ENCODE measurements at places on chromosomes 2 and 18. TPM values are rescaled to one million over a fixed set of nuclear protein-coding genes. Genes with fewer than 3 reads are reported as not detected.

DNA sequence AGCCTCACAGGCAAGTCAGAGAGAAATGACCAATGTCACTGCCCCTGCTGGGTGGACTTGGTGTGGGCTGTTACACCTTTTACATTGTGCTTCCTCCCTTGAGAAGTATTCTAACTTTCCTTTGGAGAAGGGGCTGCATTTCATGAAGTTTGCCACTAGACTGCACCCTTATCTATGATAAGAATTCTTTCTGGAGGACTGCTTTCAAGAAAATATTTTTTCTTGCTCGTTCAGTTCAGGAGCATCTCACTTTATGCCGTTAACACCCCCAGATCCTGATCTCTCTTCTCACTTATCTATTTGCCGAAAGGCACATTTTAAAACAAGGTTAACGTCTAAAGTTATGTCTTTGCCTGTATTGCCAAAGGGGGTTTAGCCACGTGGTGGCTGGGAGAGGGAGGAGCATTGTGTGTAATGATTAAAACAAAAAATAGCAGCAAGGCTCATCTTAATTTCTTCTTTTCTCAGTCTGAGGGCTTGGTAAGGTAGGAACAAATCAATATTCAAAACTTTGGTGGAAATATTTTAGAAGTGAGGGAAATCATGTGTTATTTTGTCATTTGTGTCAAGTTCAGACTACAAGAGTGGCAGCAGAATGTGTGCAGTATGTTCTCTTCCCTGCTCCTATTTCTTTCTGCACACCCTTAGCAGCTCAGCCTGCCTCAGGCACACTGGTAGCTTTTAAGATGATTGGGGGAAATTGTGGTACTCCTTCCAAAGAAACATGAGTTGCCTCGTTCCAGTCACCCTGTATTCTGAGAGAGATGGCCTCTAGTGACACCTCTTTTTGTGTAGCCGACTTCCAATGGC is 1.6 kb upstream of the IGFBP5 start:
- peak; percentile 43 for DNase-seq

GRCh38 chr2:46720592-46721185 is 194.9 kb downstream of the MCFD2 start:
- peak; percentile 35 for DNase-seq

DNA sequence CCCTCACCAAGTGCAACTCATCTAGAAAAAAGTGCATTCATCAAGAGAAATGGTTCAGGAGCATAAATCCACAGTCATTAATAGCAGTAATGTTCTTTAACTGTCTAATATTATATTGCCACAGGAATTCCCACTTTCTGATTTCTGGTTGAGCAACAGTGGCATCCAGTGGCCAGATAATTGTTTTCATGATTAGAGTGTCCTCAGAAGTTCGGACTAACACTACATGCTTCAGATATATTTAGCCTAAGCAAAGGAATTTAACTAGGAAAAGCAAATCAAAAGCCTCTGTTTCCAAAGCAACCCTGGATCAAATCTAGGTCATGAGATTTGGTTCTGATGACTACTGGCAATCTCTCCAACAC is 9.8 kb upstream of the ERBB4 start:
- peak; percentile 34 for DNase-seq

- no peak for DNase-seq
Measured at GRCh38 chr18:9571546-9571945, 42.8 kb downstream of the PPP4R1 start.

DNA sequence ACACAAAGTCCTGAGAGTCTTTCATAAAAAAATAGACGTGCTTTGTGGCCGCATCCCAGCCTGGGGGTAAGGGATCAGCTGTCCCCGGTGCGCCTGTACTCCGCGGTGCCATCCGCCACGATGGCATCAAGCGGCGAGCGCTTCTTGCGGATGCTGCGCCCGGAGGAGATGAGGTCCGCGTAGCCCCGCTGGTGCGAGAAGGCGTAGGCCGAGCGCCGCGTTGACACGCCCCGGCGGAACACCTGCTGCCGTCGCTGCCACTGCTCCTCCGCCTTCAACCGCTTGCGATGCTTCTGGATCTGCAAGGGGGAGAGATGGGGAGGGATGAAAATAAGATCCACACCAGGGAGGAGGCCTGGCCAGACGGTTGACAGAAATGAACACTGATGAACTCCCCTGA is 26.8 kb upstream of the NARS1 start:
- no peak for DNase-seq

- DNase-seq: peak; percentile 27
Measured at GRCh38 chr2:85250045-85250444, 77.7 kb downstream of the TGOLN2 start.

DNA sequence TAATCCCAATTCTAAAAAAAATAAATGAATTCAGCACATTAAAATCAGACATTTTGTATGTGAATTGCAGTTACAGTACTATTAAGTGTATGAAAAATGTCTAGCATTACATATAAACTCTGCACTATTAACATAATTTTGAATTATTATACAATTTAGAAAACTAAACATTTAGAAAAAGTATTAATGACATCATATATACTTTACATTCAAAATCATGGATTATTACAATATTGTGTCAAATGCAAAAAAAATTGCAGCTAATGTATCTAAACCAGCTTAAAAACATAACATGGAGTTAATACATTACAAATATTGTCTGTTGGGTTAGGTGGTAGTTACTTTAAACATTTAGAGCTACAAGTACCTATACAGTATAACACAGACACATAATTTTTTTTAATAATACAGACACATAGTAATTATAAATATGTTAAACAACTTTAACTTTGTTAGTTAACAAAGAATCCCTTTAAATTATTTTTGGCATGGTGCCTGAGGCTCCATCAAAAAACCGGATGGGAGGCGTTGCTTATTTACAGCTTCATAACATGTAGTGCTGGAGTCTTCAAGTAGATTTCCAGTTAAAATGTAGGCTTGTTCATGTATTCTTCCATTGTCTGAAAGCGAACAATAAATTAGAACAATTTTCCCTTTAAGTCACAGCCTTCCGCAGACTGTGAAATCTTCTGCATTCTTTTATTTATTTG is 79.1 kb downstream of the AP1S3 start:
- no peak for DNase-seq

GRCh38 chr2:145137901-145138300 is 618.0 kb upstream of the ZEB2 start:
- DNase-seq: no peak

GRCh38 chr2:207138627-207139297 is 27.0 kb downstream of the KLF7 start:
- DNase-seq: no peak

DNA sequence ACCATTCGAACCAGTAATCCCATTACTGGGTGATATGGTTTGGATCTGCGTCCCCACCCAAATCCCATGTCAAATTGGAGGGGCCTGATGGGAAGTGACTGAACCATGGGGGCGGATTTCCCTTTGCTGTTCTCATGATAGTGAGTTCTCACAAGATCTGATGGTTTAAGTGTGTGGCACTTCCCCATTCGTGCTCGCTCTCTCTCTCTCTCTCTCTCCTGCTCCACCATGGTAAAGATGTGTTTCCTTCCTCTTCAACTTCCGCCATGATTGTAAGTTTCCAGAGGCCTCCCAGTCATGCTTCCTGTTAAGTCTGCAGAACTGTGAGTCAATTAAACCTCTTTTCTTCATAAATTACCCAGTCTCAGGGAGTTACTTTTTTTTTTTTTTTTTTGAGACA is 62.6 kb downstream of the NBAS start:
- no peak for DNase-seq

DNA sequence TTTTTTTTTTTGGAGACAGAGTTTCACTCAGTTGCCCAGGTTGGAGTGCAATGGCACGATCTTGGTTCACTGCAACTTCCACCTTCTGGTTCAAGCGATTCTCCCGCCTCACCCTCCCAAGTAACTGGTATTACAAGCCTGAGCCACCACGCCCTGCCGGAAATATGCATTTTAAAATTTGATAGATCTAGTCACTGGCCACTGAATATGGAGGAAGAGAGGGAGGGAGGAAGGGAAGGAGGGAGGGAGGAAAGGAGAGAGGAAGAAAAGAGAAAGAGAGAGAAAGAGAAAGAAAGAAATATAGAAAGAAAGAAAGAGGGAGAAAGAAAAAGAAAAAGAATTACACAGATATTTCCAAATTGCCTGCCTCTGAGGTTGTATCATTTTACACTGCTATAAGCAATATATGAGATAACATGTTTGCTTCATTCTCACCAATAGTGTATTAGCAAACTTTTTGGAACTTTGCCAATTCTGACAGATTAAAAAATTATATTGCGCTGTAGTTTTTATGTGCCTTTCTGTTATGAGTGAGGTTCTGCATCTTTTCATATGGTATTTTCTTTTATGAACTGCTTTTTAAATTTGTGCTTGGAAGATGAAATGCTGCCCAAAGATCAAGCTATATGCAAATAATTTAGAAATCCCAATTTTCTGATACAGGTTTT is 161.2 kb upstream of the MAP3K20 start:
- DNase-seq: no peak

DNA sequence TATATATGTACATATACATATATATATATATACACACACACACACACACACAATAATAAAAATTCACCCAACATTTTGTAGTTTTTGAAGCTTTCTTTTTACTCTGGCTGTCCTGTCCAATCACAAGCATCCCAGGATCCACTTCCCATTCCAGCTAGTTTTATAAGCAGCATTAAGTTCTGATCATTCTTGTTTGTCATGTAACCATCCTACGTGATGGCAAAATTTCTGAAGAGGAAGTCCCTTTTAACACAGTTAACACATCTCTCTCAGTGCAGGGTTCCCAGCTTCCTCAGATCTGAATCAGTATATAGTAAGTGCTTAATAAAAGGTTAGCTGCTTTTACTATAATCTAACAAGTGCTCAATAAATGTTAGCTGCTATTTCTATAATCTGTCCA is 26.4 kb downstream of the MYOM1 start:
- no peak for DNase-seq

GRCh38 chr2:226088366-226088674 is 688.8 kb downstream of the NYAP2 start:
- DNase-seq: no peak

- DNase-seq: no peak
Measured at GRCh38 chr2:127941461-127941860, 55.7 kb upstream of the AMMECR1L start.

GRCh38 chr2:54330926-54331835 is 75.2 kb upstream of the TSPYL6 start:
- DNase-seq: no peak

GRCh38 chr2:43288417-43289305 is 62.3 kb upstream of the ZFP36L2 start:
- no peak for DNase-seq

GRCh38 chr18:567122-567521 is 13.1 kb upstream of the CETN1 start:
- DNase-seq: no peak

DNA sequence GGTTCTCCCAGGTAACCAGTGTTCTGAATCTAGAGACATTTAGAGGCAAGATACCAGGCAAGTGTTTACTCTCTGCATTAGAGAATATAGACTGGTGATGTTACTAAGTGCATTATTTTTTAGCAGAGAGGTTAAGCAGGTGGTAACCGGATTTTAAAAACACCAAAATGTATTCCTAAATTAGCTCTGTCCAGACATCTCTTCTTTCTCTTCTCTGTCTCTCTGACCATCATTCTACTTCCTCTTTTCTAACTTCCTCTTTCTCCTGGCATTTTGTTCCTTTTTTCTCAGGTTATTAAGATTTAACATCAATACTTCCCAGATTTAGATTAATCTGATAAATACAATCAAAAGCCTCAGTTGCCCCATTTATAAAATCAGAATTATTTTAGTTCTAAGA is 31.7 kb upstream of the DYNC1I2 start:
- DNase-seq: no peak

GRCh38 chr18:59660786-59661743 is 36.2 kb downstream of the CCBE1 start:
- DNase-seq: peak; percentile 34

DNA sequence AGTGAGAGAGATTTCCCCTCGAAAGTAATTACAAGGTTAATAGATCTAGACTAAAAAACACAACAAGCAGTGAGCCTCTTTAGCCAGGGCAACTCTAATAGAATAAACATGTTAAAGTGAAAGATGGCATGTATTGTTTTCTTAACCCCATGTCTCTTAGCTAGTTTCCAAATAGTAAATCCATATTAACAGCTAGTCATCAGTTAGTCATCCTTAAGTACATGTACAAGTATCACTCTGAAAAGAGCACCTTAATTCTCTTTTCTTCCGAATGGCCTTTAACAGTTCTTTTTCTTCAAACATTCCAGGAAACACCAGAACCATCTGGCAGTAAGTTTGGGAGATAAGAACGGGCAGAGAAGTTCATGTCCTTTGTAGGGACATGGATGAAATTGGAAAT is 1480.0 kb downstream of the LRP1B start:
- peak; percentile 51 for DNase-seq

GRCh38 chr2:233338046-233338445 is 16.2 kb upstream of the DGKD start:
- no peak for DNase-seq

DNA sequence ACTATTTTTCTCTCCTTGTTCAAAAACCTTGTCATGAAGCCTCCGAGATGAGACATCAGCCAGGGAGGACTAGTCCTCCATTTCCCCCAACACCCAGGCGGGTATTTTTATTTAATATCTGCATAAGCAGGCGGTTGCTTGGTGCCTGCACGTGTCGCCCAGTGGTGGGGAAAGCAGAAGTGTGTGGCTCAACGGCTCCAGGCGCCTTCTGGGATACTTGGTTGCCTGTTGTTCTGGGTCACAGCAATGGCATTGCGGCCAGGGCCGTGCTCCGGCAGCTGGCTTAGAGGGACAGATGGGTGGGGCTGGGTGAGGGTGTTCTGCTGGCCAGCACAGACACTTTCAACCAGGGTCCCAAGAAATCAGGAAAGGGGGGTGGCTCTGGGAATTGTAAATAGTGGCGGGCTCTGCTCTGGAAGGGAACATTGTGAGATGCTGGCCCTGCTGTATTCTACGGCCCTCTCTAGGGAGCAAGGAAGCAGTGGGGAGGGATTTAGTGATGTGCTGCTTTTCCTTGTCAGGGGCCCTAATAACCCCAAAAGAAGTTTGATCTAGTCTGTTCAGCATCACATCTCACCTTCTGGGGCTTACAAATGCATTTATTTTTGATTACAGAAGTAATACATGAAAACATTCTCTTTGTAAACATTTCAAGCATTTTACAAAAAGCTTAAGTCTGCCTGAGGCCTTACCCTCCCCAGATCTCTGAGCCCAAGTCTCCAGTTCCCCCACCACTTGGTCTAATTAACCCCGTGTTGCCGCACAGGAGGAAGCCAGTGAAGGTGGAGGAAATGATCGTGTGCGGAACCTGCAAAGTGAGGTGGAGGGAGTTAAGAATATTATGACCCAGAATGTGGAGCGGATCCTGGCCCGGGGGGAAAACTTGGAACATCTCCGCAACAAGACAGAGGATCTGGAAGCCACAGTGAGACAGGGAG is 1.1 kb downstream of the VAMP8 start:
- DNase-seq: peak; percentile 61

IL1A gene
- total RNA-seq: not detected

CYP26B1 gene
- total RNA-seq: 2.1 TPM

ABCA12 gene
- 0.19 TPM for total RNA-seq

CD226 gene
- total RNA-seq: 0.38 TPM

GALM gene
- total RNA-seq: 31.0 TPM

PLCD4 gene
- 6.6 TPM for total RNA-seq

ARHGAP15 gene
- 0.11 TPM for total RNA-seq

ARHGAP28 gene
- total RNA-seq: 15.5 TPM

DSC3 gene
- not detected for total RNA-seq

All from LHCN-M2 (cell line).